Stimulated activated CD4-positive, alpha-beta T cell treated with anti-CD3 and anti-CD28 coated beads, Interleukin-1b, Interleukin-23, amount 100 ng/mL, for 24 hours (primary cell): ENCODE measurements at places on chromosomes 6 and 20.

GRCh38 chr6:82248273-82248735 lies 760 bp upstream of the IBTK start:
- DNase-seq = no peak

DNA sequence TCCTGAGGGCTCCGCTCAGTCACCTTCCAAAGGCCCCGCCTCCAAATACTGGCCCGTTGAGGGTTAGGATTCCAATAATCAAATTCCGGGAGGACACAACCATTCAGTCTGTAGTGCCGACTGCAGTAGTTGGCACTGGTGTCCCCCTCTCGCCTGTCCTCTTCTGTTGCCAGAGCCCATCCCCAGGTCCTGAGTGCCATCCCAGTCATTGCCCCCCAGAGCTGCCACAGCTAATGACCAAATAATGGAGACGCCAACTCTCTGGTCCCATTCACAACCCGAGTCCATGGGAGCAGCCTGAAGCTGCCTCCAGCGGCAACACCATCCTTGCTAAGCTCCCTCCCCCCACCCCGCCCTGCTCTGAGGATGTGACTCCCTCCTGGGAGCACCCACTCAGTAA lies 115.9 kb downstream of the JPH2 start:
- DNase-seq = no peak

DNA sequence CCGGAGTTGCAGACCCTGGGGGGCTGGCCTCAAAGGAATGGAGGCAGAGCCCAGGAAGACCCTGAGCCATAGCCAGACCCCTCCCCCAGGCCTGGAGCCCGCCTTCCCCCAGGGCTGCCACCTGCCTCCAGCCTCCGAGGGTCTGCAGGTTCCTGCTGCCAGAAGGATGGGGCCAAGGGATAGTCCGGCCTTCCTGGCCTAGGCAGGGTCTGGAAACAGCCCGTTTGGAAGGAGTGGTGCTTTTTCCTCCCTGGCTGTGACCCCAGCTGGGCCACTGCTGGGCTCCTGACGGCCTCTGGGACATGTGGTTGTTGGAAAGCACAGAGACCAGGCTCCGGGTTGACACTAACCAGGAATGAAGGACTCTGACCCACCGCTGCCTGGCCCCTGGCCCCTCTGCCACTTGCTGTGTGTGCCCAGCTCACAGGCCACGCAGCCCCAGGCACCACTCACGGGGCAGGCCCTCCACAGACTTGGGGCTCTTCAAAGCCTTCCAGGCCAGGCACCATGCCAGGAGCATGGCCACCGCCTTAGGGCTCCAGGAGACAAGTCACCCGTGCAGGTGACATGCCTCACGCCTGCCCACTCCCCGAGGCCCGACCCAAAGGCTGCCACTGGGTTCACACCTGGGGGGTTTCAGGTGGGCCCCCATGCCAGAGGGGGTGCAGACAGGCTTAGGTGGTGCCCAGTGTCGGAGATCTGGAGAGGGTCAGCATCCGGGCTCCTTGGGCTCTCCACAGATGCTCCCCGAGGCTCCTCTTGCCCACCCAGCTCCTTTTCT lies 3.9 kb upstream of the LAMA5 start:
- no peak for DNase-seq

DNA sequence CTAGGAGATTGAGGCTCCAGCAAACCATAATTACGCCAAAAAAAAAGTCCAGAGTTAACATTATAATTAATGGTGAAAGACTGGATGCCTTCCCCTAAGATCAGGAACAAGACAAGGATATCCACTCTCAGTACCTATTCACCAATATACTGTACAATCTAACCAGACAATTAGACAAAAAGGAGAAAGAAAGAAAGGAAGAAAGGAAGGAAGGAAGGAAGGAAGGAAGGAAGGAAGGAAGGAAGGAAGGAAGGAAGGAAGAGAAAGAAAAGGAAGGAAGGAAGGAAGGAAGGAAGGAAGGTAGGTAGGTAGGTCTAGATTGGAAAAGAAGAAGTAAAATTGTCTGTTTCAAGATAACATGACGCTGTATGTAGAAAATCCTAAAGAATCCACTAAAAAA lies 50.7 kb downstream of the TASP1 start:
- no peak for DNase-seq

- no peak for DNase-seq
Measured at GRCh38 chr20:50077818-50078601, 34.9 kb downstream of the UBE2V1 start.

GRCh38 chr6:24858177-24858653 lies 59.5 kb upstream of the ARMH2 start:
- DNase-seq = no peak

GRCh38 chr20:2538931-2539720 lies 2.8 kb downstream of the TMC2 start:
- DNase-seq = no peak
